Activated T-cell treated with anti-CD3 and anti-CD28 coated beads, Interleukin-2, amount 50 U/mL, for 72 hours (primary cell): ENCODE measurements at places on chromosomes 1 and 21. TPM values are rescaled to one million over a fixed set of nuclear protein-coding genes. Genes with fewer than 3 reads are reported as not detected.

- H3K4me1 ChIP-seq: peaks cover 12% of the 10 kb centered on the region
- H3K36me3 ChIP-seq: no peaks in the 10 kb centered on the region
- H3K27me3 ChIP-seq: peaks cover 19% of the 10 kb centered on the region
- H3K4me3 ChIP-seq: no peak overlapping the region
- H3K27ac ChIP-seq: no peak overlapping the region
Observed at GRCh38 chr1:153490272-153491051, 30.0 kb upstream of the S100A7 start.

GRCh38 chr1:47323599-47324031 lies 9.7 kb upstream of the STIL start:
- no peaks in the 10 kb centered on the region for H3K27me3 ChIP-seq
- no peaks in the 10 kb centered on the region for H3K36me3 ChIP-seq
- no peak overlapping the region for H3K4me3 ChIP-seq
- H3K27ac ChIP-seq: no peak overlapping the region

GRCh38 chr1:40081871-40082270 lies 15.2 kb downstream of the PPT1 start:
- no peak for DNase-seq
- no peaks in the 10 kb centered on the region for H3K27me3 ChIP-seq
- peaks cover 7% of the 10 kb centered on the region for H3K4me1 ChIP-seq
- H3K4me3 ChIP-seq: no peak overlapping the region
- H3K36me3 ChIP-seq: peaks cover 7% of the 10 kb centered on the region

- H3K36me3 ChIP-seq: no peaks in the 10 kb centered on the region
- H3K27me3 ChIP-seq: no peaks in the 10 kb centered on the region
- no peak overlapping the region for H3K27ac ChIP-seq
- no peak for DNase-seq
Observed at GRCh38 chr1:46333300-46334029, 7.1 kb upstream of the NSUN4 start.

- H3K4me1 ChIP-seq: peaks cover 65% of the 10 kb centered on the region
- peaks cover 1% of the 10 kb centered on the region for H3K36me3 ChIP-seq
- no peak for DNase-seq
- H3K27me3 ChIP-seq: no peaks in the 10 kb centered on the region
Observed at GRCh38 chr1:42014823-42015222, 96.1 kb upstream of the HIVEP3 start.

DNA sequence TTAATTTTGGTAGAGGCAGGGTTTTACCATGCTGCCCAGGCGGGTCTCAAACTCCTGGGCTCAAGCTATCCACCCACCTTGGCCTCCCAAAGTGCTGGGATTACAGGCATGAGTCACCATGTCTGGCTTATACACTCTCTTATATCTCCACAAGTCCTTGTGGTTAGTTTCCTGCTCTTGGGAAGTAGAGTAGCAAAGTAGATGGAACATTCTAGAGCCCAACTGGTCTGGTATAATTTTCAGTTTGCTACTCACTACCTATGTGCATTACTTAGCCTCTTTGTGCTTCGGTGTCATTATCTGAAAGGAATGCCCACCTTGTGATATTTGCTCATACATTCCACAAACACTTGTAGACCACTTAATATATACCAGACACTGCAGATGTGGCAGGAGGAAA lies 96.6 kb upstream of the IPO9 start:
- H3K27ac ChIP-seq: no peak overlapping the region
- no peaks in the 10 kb centered on the region for H3K36me3 ChIP-seq
- H3K27me3 ChIP-seq: peaks cover 13% of the 10 kb centered on the region
- H3K4me3 ChIP-seq: no peak overlapping the region
- DNase-seq: no peak

- H3K27ac ChIP-seq: no peak overlapping the region
- H3K4me1 ChIP-seq: peaks cover 4% of the 10 kb centered on the region
- DNase-seq: no peak
- H3K4me3 ChIP-seq: no peak overlapping the region
- peaks cover 43% of the 10 kb centered on the region for H3K27me3 ChIP-seq
- no peaks in the 10 kb centered on the region for H3K36me3 ChIP-seq
Observed at GRCh38 chr1:26154750-26155149, 4.1 kb upstream of the FAM110D start.

DNA sequence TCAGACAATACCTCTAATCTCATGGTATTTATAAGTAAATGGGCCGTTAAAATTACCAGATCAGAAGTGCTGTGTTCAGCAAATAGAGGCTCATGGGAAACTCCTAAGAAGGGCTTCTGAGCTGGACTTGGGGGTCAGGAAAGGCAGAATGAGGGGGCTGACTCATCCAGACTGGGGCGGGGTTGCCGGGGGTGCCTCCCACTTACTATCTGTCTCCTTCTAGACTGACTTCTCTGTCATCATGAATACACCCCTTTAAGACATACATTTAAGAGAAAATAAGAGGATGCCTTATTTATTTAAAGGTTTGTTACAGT lies 96.0 kb upstream of the ERRFI1 start:
- H3K27ac ChIP-seq: no peak overlapping the region
- peaks cover 4% of the 10 kb centered on the region for H3K36me3 ChIP-seq
- H3K27me3 ChIP-seq: peaks cover 29% of the 10 kb centered on the region
- DNase-seq: no peak

DNA sequence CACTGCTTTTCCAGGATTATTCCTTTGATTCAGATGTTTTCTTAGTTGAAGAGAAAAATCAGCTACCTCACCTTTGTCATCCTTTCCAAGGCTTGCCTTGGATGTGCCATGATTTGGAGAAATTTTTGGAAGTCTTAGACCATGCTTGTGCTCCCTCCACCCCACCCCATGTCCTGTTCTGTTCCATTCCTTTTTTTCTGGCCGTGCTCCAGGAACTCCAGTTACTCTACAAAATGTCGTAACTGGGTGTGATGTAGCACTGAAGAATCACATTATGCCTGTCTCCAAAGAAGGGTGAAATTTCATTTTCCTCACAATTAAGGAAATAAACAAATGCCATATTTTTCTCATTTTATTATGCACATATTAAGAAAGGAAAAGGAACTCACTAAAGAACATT lies 217.8 kb upstream of the ZRANB2 start:
- H3K27me3 ChIP-seq: no peaks in the 10 kb centered on the region
- H3K4me3 ChIP-seq: no peak overlapping the region
- no peak overlapping the region for H3K27ac ChIP-seq

DNA sequence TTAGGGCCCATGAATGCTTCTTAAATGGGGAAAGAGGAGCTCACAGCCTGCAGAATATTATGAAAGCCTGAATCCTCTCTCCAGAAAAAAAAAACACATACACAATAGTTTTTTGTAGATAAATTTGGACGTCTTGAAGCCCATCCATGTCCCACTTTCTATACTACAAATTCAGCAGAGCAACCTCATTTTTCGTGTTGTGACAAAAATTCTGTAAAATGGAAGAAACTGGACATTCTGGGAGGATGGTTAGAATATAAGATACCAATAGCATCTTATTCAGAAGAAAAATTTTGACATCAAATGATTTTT lies 102.1 kb downstream of the ZNF281 start:
- H3K27ac ChIP-seq: no peak overlapping the region
- peaks cover 15% of the 10 kb centered on the region for H3K27me3 ChIP-seq
- no peak for DNase-seq
- H3K36me3 ChIP-seq: no peaks in the 10 kb centered on the region
- H3K4me3 ChIP-seq: peak overlapping the region; percentile 84

- H3K4me3 ChIP-seq: no peak overlapping the region
- no peak for DNase-seq
- no peaks in the 10 kb centered on the region for H3K27me3 ChIP-seq
- H3K36me3 ChIP-seq: peaks cover 1% of the 10 kb centered on the region
Observed at GRCh38 chr1:6694121-6694713, 7.4 kb downstream of the DNAJC11 start.

CHODL gene
- total RNA-seq: 0.28 TPM

CD52 gene
- total RNA-seq: 213 TPM

CLIC6 gene
- 0.82 TPM for total RNA-seq

SELL gene
- total RNA-seq: 331 TPM

MYOM3 gene
- total RNA-seq: not detected

CAMK1G gene
- 0.63 TPM for total RNA-seq
